Pancreas (tissue), 10 donors: ENCODE measurements at places on chromosomes 13 and 19. TPM values are rescaled to one million over a fixed set of nuclear protein-coding genes. Genes with fewer than 3 reads are reported as not detected.

DNA sequence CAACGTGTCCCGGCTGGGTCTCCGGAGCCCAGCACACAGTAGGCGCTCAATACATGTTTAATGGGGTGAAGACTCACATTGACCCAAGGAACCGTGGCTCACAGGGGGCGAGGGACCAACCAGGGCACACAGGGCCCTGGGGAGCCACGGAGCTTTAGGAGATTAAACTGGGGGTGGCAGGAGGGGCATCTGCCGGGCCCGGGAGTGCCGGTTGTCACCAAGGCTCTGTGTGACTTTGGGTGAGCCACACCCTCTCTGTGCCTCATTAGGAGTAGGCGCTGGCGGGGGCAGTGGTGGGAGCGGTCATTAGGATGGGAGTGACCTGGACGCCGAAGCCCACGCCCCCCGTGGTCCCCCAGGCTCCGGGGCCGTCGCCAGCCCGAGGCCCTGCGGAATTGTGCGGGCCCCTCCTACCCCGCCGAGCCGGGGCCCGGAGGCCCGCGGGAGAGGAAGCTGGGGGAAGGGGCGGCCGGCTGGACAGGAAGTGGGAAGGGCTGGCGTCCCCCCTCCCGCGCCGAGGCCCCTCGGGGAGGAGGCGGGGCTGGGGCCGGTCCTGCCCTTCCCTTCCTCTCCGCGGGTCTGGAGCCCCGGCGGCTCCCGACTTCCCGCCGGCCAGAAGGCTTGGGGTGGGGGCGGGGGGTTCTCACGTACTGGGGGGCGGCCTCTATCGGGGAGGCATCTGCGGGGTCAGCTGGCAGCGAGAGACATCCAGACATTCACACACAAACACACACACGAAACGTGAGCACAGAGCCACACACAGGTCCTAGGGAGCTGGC lies 1.8 kb upstream of the SSBP4 start:
- DNase-seq, result no peak

GRCh38 chr19:13856497-13856896 lies 20.4 kb upstream of the NANOS3 start:
- DNase-seq, result no peak

Gene CHST8
- 0.59 TPM for total RNA-seq

GRCh38 chr13:48624858-48625257 lies 28.9 kb upstream of the CYSLTR2 start:
- DNase-seq, result no peak

DNA sequence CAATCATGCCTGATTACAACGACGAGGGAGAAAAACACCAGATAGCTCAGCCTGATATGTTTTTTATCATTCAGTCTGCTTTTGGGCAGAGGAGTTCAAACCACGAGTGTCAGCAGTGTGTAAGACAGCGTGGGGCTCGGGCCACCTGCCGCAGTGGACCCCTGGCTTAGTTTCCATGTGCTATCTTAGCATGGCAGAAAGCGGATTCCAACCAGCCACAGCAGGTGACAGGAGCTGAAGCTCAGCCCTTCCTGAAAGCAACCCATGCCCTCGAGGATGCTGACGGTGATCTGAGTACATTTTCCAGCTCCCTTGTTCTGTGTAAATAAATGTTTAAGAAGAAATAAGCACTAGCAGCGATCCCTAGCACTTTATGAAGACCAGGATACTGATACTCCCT lies 32.2 kb upstream of the MBNL2 start:
- no peak for DNase-seq

- DNase-seq, result peak; percentile 86
Observed at GRCh38 chr19:47267350-47267759, 7.3 kb upstream of the INAFM1 start.

Gene RPL21
- total RNA-seq, result 844 TPM

DNA sequence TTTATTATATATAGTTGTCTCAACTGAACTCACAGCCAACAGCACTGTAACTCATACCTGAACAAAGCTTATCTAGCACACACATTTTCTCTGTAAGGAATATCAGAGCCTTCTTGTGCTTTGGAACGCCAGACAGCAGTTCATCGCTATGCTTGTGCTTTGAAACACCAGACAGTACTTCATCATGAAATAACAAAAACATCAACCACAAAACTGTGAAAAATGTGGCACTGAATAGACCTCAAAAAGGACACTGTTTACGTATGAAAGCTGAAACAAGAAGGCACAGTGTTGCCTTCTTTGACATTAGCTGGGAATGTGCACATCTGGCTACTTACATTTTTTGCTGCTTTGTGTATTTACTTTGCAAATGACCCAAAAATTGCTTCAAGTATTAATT lies 160.2 kb downstream of the PDS5B start:
- DNase-seq, result no peak

Gene TRIM13
- total RNA-seq, result 9.8 TPM

Gene BABAM1
- 46.8 TPM for total RNA-seq

Gene CPT1C
- 2.3 TPM for total RNA-seq

DNA sequence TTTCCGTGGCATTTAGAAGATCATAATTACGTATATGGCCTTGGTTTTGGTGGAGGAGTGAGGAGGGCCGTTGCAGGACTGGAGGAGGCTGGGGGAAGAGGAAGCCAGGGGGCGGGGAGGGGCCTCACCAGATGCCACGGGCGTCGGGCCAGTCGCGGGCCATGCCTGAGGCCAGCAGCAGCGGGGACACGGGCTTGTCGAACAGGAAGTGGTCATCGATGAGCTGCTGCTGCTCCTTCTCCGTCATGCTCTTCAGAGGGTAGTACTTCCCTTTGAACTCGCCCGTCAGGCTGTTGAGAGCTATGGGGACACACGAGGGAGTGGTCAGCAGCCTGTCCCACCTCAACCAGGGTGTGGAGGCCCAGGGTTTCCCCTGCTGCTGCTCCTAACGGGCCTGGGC lies 11.1 kb downstream of the CKM start:
- DNase-seq, result no peak

GRCh38 chr19:6740589-6741343 lies 1.3 kb downstream of the TRIP10 start:
- DNase-seq, result peak; percentile 54

Gene CILP2
- total RNA-seq, result not detected

- DNase-seq, result peak; percentile 64
Observed at GRCh38 chr19:46748325-46749109, 2.3 kb upstream of the STRN4 start.

- no peak for DNase-seq
Observed at GRCh38 chr19:39939556-39939955, 5.1 kb upstream of the FCGBP start.

Gene C1QTNF9
- total RNA-seq, result not detected

Gene FFAR1
- 2.3 TPM for total RNA-seq

Gene ACP7
- total RNA-seq, result not detected

Gene ZNF585A
- total RNA-seq, result 5.3 TPM

Gene FFAR2
- 0.47 TPM for total RNA-seq

DNA sequence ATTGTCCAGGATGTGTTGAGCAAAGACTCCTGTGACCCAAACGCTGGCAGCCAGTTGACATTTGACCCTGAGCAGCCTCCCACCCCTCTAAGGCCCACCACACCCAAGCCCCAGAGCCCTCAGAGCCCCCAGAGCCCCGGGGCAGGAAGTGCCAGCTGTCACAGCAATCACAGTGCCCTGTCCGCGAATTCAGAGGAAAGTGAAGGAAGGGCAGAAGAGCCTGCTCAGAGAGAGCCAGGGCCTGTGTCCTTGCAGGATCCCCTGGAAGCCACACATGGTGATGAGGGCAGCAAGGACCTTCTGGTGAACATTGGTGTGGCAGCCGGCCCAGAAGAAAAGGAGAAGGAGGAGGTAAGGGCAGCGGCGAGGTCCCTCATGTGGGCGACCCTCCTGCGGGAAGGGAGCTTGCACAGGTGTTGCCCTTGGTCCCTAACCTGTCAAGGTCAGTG lies 63.7 kb downstream of the SPATA13 start:
- peak; percentile 33 for DNase-seq

- peak; percentile 87 for DNase-seq
Observed at GRCh38 chr19:17841810-17842662, 5.7 kb downstream of the JAK3 start.

DNA sequence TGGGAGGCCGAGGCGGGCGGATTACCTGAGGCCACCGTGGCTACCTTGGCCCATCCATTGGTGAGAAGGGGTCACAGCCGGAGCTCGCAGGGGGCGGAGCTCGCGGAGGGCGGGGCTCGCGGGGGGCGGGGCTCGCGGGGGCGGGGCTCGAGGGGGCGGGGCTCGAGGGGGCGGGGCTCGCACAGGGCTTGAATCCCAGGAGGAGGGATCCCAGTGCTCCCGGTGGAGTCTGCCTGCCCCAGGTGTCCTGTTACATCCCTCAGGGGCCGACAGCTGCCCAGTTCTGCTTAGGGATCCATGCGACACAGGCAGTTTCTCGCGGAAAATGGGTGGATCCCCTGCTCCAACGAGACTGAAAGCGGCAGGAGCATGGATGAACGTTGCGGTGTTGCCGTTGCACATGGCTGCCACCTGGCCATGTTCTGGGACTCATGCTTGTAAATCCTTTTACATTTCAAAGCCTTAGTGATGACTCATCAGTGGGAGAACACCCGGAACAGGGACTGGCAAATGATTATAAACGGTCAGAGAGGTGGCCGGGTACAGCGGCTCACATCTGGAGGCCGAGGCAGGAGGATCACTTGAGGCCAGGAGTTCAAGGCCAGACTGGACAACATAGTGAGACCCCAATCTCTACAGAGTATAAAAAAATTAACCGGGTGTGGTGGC lies 25.1 kb downstream of the TMPRSS9 start:
- peak; percentile 67 for DNase-seq

DNA sequence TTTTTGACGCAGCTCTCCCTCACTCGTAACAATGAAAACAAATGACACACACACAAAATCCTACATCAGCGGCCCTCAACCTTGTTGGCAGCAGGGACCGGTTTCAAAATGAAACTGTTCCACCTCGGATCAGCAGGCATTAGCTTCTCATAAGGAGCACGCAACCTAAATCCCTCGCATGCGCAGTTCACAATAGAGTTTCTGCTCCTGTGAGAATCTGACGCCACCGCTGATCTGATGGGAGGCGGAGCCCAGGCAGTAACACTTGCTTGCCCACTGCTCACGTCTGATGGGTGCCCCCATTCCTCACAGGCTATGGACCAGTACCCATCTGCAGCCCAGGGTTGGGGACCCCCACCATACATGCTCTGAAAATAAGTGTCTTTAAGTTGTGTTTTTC lies 43.4 kb downstream of the DHRS12 start:
- no peak for DNase-seq

GRCh38 chr19:13172346-13173138 lies 22.3 kb downstream of the IER2 start:
- DNase-seq, result no peak

DNA sequence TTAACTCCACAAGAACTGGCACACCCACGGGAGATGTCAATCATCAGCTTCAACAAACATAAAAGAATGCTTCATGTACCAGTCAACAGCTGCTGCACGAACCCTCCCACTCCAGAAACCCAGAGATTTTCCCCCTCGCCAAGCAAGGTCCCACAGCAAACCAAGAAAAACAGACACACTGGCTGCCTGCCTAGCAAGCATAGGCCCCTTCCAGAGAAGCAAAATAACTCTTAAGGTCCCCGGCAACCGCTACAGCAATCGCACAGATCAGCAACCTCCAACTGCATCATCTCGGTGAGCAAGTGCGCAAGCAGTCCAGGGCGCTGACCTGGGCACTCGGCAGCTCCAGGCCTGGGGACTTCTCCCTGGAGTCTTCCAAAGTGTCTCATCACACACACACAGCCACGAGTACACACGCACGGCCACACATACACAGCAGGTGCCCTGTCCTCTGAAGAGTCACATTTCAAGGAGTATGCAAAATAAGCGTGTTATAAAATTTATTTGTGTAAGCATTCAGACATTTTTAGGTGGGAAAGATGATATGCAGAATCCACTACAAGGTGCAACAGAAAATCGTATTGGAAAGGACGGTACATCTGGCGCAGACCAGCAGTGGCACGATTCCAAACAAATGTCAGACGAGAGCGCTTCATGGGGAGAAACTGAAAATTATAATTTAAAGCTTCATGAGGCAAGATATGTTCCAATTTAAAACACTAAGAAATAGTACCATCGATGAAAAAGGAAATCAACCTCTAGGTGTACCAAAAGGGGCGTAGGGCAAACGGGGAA lies 125.0 kb downstream of the STK24 start:
- no peak for DNase-seq

- no peak for DNase-seq
Observed at GRCh38 chr19:47560999-47561398, 11.9 kb downstream of the ZNF541 start.

DNA sequence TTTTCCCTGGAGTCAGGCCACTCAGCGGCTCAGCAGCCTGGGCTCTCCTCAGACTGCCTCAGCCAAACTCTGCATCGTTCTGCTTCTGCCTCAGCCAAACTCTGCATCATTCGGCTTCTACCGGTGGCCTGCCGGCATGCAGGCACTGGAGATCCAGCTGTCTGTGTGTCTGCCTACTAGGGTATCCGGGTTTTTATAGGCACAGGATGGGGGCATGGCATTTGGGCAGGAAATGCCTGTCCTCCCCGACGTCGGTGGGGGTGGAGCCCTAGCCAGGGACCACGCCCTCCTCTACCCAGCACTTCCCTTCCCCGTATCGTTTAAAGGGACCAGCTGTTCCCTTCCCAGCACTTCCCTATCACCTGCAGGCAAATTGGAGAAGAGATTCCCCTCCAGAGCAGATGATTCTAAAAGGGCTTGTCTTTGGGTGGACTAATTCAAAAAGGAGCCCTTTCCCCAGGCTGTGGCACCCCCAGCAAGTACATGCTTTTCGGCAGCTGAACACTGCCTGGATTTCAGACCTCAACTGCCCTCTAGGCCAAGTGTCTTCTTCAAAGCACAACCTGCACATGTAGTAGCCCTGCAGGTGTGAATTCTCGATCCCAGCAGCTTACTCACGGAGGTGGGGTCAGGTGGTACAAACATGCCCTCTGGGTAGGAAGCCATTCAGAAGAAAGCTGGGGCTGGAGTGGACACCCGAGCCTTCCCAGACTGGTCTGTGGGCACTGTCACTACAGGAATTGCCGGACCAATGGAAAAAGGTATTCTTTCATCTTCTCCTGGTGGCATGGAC lies 25.4 kb upstream of the GPR12 start:
- peak; percentile 31 for DNase-seq

DNA sequence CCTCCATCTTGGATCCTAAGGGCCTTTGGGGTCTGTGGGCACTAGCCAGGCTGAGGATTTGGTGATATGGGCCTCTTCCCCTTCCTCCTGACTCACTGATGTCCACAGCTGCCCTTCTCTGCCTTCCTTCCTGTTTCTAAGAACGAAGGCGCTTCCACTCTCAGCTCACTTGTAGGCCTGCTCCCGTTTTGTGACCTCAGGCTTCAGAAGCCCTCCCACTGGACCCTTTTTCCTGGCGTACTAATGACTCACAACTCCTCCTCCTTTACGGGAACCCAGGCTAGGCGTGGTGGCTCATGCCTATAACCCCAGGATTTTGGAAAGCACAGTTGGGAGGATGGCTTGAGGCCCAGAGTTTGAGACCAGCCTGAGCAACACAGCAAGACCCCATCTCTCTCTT lies 55.6 kb downstream of the TMED1 start:
- no peak for DNase-seq

DNA sequence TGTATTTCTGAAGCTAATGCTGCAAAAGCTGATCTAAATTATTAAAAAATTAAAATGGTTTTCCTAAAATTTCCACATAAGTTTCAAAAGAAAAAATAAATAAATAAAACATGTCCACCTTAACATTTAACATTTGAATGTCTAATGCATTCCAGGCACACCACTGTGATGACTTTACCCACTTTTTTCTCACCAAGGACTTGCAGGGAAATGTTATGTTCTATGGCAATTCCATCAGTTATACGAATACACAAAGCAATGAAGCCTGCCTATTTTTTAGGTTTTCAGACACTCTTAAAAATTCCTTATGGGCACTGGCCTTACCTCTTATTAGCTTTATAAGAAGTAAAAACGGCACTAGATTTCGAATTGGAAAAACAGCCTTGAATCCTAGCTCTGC lies 10.2 kb downstream of the TSC22D1 start:
- DNase-seq, result no peak

Gene ZNF225
- total RNA-seq, result 2.2 TPM
